Hematopoietic multipotent progenitor cell (in vitro differentiated cells): ENCODE measurements at places on chromosomes 1 and 21. TPM values are rescaled to one million over a fixed set of nuclear protein-coding genes. Genes with fewer than 3 reads are reported as not detected.

The NMNAT2 gene
- under 0.01 TPM for total RNA-seq

The FMO2 gene
- total RNA-seq, result not detected

The PSRC1 gene
- total RNA-seq, result 1.3 TPM

The BRINP3 gene
- total RNA-seq, result under 0.01 TPM

The SFN gene
- 0.54 TPM for total RNA-seq

The SLC41A1 gene
- 7.8 TPM for total RNA-seq

The RPE65 gene
- total RNA-seq, result not detected

The CDC42BPA gene
- total RNA-seq, result 10.2 TPM

- no peak for DNase-seq
Observed at GRCh38 chr1:237170149-237170548, 128.2 kb downstream of the RYR2 start.

DNA sequence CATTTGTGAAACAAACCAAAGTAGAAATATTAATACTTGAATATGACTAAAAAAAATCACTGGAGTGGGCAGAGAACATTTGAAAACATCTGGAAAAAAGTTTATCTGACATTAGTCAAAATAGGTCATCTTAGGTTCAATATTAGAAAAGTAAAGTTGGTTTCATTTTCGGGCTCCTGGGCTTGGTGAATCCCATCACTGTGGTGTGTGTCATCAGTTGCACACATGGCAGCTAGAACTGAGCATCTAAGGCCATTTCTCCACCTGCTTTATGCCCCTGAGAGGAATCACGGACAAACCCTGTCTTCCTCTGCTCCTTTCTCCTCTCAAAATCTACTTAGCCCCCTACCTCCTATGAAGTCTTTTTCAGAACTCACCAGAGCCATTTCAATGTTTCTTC is 5.4 kb downstream of the HSD11B1 start:
- DNase-seq, result no peak

GRCh38 chr1:943545-944340 is 15.3 kb downstream of the NOC2L start:
- DNase-seq, result no peak

DNA sequence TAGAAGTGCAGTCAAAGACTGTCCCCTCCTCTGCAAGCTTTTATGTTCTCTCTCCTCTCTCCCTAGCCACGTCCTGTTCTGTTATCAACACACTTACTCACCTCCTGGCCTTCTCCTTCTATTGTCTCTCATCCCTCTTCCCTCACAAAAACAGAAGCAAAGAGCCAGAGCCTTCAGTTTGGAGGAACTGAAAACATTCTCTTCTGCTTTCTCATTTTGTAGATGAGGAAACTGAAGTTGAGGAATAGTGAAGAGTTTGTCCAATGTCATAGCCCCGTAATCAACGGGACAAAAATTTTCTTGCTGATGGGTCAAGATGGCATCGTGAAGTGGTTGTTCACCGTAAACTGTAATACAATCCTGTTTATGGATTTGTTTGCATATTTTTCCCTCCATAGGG is 1.9 kb downstream of the NLRP3 start:
- no peak for DNase-seq

DNA sequence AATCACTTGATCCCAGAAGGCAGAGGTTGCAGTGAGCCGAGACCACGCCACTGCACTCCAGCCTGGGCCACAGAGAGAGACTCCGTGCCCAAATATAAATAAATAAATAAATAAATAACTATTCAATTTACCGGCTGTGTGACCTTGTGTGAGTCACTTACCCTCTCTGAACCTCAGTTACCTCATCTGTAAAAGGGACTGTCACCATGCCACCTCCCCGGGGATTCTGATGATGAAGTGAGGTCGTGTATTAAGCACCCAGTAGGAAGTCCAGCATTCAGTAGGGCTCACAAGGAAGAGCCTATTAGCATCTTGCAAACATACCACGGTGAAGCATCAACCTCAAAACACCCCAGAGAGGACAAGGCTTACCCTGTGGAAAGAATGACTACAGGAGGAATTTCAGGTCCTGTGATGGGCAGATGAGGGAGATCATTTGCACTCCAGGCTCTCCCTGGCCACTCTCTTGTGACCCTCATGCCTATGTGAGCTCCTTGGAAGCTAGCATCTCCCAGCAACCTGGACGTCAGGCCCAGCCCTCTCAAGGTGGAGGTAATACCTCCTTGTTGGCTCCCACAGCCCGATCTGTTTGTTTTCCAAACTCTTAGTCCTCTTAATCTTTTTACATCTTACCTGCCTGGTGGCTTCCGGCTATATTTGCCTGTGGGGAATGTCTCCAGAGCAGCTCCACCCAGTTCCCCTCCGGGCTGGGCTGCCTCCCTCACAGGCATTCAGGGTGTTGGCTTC is 7.6 kb upstream of the C1QA start:
- no peak for DNase-seq

DNA sequence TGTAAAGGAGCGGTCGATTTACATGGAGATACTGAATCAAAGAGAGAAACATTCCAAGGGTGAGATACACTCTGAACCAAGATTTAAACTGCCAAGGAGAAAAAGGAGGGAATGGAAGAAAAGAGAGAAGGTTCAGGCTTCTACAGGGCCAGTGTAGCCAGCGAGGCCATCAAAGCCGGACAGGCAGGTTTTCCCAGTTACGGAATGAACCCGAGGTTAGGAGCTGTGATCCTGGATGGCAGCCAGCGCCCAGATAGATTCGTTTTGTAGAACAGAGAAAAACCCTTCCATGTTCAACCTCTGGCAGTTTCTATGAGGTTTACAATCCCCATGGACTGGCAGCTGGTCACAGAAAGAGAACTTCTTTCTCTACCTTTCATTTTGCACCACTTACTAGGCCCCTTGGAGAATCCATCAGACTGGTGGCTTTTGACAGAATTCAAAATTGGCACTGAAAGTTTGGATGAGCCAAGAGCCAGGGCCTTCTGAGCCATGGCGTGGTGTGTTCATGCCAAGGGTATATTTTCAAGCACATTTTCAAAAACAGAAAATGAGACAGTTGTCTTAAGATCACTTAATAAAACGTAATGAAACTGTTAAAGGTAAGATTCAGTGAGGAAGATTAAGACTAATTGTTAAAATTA is 171.5 kb downstream of the RUNX1 start:
- no peak for DNase-seq

GRCh38 chr1:113178106-113178505 is 105.1 kb downstream of the LRIG2 start:
- DNase-seq, result no peak

- no peak for DNase-seq
Observed at GRCh38 chr21:34061983-34062382, 11.4 kb upstream of the MRPS6 start.
